Sigmoid colon (tissue), 7 donors: ENCODE measurements at places on chromosomes 3 and 15. TPM values are rescaled to one million over a fixed set of nuclear protein-coding genes. Genes with fewer than 3 reads are reported as not detected.

GRCh38 chr3:193229851-193230420, 11.1 kb upstream of the PLAAT1 start:
- DNase-seq = no peak

CIB2 gene
- 11.7 TPM for total RNA-seq

DNA sequence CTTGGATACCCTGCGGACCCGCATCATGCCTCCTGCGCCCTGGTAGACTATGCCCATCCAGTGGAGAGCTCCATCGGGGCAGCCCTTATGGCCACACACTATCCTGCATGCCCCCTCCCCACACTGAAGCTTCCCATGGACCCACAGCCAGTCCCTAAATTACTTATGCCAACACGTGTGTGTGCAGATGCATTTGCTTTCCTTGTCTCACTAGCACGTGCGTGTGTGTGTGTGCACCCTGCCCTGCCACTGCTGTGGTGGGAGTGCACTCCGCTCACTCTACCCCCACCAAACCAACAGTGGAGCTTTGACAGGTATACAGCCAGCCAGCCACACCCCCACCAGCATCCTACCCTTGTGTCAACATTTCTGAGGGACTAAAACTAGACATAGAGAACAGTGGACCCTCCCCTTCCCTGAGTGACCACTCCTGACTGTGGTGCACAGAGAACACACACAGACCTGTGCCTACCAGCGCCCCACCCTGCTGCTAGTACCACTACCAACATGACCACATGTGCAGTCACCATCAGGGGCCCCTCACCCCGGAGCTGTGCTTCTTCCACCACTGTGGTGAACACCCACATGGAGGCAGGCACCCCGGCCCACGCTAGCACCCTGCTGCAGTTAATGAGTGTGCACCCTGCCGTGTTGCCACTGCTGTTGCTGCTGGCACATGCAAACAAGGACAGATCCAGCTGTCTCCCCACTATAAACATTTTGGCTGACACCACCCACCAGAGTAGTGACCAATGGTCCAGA, 310.8 kb downstream of the GABRB3 start:
- no peak for DNase-seq

DNAH12 gene
- total RNA-seq = 0.27 TPM

PRR20G gene
- total RNA-seq = not detected

DNA sequence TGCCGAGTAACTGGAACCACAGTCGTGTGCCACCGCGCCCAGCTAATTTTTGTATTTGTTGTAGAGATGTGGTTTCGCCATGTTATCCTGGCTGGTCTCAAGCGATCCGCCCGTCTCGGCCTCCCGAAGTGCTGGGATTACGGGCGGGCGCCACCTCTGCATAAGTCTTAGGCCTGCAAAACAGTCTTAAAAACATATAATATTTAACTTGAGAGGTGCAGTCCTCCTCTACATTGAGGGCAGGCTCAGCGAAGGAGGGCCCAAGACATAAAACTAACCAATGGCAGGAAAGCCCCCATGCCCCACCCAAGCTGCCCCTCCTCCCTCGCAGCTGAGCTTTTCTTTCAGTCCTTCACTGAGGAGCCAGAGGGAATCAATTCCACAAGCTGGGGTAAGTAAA, at the start of gene SLC28A2:
TSS of gene SLC28A2 (plus strand) at position 347 of the 400 bp plus-strand sequence. CDS start 982 bp downstream, outside the sequence.
- no peak for DNase-seq

DNA sequence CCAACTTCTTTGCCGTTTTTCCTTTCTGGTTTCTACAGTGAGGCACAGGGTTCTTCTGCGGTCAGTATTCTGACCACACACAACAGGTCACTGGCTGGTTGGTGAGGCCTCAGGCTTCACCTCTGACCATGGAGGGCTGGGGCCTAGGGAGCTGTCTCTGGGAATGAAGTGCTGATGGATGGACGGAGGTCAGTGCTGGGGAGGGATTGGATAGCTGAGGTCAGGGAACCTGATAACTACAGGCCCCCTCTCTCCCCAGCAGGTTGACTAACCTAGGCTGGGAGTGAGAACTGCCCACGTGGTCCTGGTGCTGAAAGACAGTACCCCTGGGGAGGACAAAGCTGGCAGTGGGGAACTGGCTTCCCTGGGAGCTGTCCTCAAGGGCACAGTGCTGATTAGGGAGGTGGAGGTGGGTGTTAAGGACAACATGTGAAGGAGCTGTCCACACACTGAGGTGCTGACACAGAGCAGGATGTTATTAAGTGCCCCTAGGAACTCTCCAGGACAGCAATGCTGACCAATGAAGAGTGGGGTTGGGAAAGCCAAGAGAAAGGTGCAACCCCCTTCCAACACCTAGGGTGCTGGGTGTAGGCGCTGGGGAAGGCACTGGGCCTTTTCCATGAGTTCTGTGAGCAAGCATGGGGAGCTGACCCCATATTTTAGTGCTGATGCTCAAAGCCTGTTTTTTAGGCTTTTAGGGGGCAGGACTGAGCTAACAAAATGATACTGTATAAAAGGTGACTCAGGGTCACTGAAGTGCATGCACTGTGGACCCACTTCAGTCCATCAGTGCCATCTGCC, 45.2 kb downstream of the ATP2B2 start:
- DNase-seq = no peak
